ENCODE measurements at places on chromosomes 16 and 17.
A peak's percentile ranks its signal among the peaks of the same experiment; 100 is the strongest.

GRCh38 chr16:68310437-68310773 lies 341 bp downstream of the SLC7A6OS start:
- H3K36me3 ChIP-seq: 0 out of 2 replicates have a peak, but pooled peaks cover 2% of the 10 kb centered on the region
- H3K27ac ChIP-seq: no peak overlapping the region
- peak overlapping the region; percentile 50 for H3K4me3 ChIP-seq
- no peaks in the 10 kb centered on the region for H3K4me1 ChIP-seq

DNA sequence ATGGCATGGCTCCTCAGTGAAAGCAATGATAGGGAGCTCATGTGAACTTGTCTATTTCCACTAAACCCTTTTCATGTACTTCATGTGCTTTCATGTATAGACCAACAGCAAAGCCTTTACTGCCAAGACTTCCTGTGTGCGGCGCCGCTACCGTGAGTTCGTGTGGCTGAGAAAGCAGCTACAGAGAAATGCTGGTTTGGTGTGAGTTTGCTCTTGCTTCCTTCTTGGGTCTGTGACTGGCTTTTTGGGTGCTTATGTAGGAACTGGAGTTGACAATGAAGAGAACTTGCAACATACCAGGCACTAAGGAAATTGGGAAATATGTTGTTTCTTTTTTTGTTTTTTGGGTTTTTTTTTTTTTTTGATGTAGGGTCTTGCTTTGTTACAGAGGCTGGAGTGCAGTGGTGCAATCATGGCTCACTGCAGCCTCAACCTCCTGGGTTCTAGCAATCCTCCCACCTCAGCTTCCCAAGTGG lies 5.7 kb downstream of the SNX11 start:
- DNase-seq: no peak
- H3K27me3 ChIP-seq: no peaks in the 10 kb centered on the region
- no peaks in the 10 kb centered on the region for H3K4me1 ChIP-seq
- no peak overlapping the region for H3K4me3 ChIP-seq
- no peak overlapping the region for H3K27ac ChIP-seq

- no peak overlapping the region for H3K27ac ChIP-seq
- H3K4me1 ChIP-seq: no peaks in the 10 kb centered on the region
- H3K27me3 ChIP-seq: no peaks in the 10 kb centered on the region
These were observed 607 bp upstream of the NCOR1 start for GRCh38 chr17:16215965-16216316.

GRCh38 chr16:10121491-10121890 lies 60.7 kb downstream of the GRIN2A start:
- no peaks in the 10 kb centered on the region for H3K4me1 ChIP-seq
- H3K36me3 ChIP-seq: no peaks in the 10 kb centered on the region
- H3K27me3 ChIP-seq: no peaks in the 10 kb centered on the region
- DNase-seq: no peak
- no peak overlapping the region for H3K27ac ChIP-seq

DNA sequence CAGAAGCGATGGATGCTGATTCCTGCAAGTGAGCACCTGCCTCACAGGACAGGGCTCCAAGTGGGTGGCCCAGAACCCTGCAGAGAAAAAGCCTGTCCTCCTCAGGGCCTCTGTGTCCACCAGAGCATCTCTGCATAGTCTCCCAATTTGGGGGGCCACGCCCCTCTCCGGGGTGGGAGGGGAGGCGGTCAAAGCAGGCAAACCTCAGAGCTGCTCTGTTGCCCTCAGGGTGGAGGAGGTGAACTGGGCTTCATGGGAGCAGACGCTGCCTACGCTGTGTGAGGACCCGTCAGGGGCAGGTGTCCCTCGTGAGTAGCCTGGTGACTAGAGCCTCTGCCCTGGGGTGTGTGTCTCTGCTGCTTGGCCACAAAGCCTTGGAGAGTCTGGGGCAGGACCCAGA lies 19.3 kb downstream of the TRPV2 start:
- no peak overlapping the region for H3K4me3 ChIP-seq
- H3K36me3 ChIP-seq: 0 out of 2 replicates have a peak, but pooled peaks cover 3% of the 10 kb centered on the region
- no peak for DNase-seq
- peaks cover 5% of the 10 kb centered on the region for H3K4me1 ChIP-seq
- H3K27me3 ChIP-seq: no peaks in the 10 kb centered on the region
- no peak overlapping the region for H3K27ac ChIP-seq

GRCh38 chr17:57859601-57860413 lies 10.0 kb upstream of the MRPS23 start:
- H3K4me1 ChIP-seq: peaks cover 7% of the 10 kb centered on the region
- peaks cover 2% of the 10 kb centered on the region for H3K27me3 ChIP-seq
- H3K27ac ChIP-seq: no peak overlapping the region
- no peak for DNase-seq

GRCh38 chr16:53545433-53545832 lies 42.4 kb upstream of the AKTIP start:
- H3K27ac ChIP-seq: no peak overlapping the region
- H3K27me3 ChIP-seq: peaks cover 4% of the 10 kb centered on the region
- H3K4me1 ChIP-seq: no peaks in the 10 kb centered on the region
- DNase-seq: no peak
- H3K4me3 ChIP-seq: no peak overlapping the region
- H3K36me3 ChIP-seq: no peaks in the 10 kb centered on the region

DNA sequence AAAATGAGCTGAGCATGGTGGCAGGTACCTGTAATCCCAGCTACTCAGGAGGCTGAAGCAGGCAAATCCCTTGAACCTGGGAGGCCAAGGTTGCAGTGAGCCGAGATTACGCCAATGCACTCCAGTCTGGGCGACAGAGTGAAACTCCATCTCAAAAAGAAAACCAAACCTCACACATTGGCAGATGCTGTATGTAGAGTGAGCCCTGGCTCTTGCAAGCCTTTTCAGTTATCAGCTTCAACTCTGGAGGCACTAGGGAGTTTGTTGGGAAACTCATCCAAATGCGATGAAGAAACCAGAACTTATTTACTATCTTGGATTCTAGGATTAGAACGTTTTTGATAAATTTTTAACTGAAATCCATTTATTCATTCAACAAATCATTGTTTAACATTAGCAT lies 56.9 kb upstream of the RASL10B start:
- DNase-seq: no peak
- H3K4me3 ChIP-seq: no peak overlapping the region
- no peak overlapping the region for H3K27ac ChIP-seq

DNA sequence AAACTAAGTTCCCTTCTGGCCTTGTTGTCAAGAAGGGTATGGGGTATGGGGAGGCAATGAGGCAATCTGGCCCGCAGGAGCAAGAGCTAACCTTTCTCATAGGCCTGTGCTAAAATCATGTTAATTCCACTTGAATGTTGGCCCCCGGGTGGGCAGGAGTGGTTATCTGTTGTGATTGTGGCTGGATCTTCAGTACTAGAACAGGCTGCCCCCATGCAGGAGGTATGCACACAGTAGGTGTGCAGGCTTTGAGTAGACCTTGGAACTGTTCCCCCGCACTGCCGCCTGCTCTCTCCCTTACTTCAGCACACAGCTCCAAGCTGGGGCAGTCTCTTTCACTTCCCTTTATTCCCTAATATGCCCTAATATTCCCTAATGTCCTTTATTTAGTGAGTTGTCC lies 52.4 kb upstream of the TANGO6 start:
- no peaks in the 10 kb centered on the region for H3K36me3 ChIP-seq
- H3K27ac ChIP-seq: peak overlapping the region; percentile 17
- peaks cover 7% of the 10 kb centered on the region for H3K4me1 ChIP-seq
- H3K4me3 ChIP-seq: no peak overlapping the region
- no peaks in the 10 kb centered on the region for H3K27me3 ChIP-seq

- H3K27ac ChIP-seq: no peak overlapping the region
- H3K27me3 ChIP-seq: no peaks in the 10 kb centered on the region
- no peak overlapping the region for H3K4me3 ChIP-seq
- DNase-seq: no peak
These were observed 14.7 kb downstream of the KNOP1 start for GRCh38 chr16:19703172-19703889.

GRCh38 chr17:42405963-42406495 lies 17.0 kb downstream of the CAVIN1 start:
- no peak overlapping the region for H3K27ac ChIP-seq
- H3K4me1 ChIP-seq: peaks cover 3% of the 10 kb centered on the region
- no peaks in the 10 kb centered on the region for H3K27me3 ChIP-seq
- no peak overlapping the region for H3K4me3 ChIP-seq
- DNase-seq: no peak

Measured in iPS DF 6.9 (cell line).